ENCODE measurements at places on chromosomes 2 and 18. TPM values are rescaled to one million over a fixed set of nuclear protein-coding genes. Genes with fewer than 3 reads are reported as not detected.

Gene CAPN14
- total RNA-seq, result 0.05 TPM

Gene MEP1B
- 0.15 TPM for total RNA-seq

Gene MRPS9
- total RNA-seq, result 35.3 TPM

Gene IL1RL2
- not detected for total RNA-seq

Gene ANKRD62
- not detected for total RNA-seq

Gene ATP6V1C2
- total RNA-seq, result 0.26 TPM

Gene RGPD4
- total RNA-seq, result not detected

All from A549 treated with DMSO at 1 μM for 4 hours (cell line).